ENCODE measurements at places on chromosomes 13 and 19. TPM values are rescaled to one million over a fixed set of nuclear protein-coding genes. Genes with fewer than 3 reads are reported as not detected.

FGF22 gene
- 0.24 TPM for total RNA-seq

- DNase-seq = no peak
Observed at GRCh38 chr13:81722456-81722855, 1381.5 kb upstream of the SPRY2 start.

- no peak for DNase-seq
Observed at GRCh38 chr19:35151273-35152065, 3.1 kb upstream of the FXYD5 start.

- DNase-seq = no peak
Observed at GRCh38 chr19:10398819-10399218, 4.5 kb downstream of the CDC37 start.

RPL21 gene
- total RNA-seq = 379 TPM

LILRB3 gene
- total RNA-seq = not detected

DNA sequence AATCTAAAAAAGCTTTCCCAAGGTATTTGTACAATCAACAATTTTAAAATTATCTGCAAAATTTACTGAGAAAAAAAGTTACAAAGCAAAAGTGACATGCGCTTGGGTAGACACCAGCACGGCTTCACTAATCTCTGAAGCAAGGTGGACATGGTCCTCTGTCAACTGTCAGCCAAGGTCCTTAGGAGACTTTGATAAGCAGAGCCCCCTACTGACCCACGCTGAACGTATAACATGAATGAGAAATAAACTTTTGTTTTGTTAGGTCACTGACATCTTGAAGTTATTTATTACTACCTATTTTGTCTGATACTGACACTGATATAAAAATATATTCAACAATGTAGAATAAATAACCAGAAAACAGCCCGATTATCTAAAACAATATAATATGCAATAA, 100.7 kb upstream of the OBI1 start:
- no peak for DNase-seq

DNA sequence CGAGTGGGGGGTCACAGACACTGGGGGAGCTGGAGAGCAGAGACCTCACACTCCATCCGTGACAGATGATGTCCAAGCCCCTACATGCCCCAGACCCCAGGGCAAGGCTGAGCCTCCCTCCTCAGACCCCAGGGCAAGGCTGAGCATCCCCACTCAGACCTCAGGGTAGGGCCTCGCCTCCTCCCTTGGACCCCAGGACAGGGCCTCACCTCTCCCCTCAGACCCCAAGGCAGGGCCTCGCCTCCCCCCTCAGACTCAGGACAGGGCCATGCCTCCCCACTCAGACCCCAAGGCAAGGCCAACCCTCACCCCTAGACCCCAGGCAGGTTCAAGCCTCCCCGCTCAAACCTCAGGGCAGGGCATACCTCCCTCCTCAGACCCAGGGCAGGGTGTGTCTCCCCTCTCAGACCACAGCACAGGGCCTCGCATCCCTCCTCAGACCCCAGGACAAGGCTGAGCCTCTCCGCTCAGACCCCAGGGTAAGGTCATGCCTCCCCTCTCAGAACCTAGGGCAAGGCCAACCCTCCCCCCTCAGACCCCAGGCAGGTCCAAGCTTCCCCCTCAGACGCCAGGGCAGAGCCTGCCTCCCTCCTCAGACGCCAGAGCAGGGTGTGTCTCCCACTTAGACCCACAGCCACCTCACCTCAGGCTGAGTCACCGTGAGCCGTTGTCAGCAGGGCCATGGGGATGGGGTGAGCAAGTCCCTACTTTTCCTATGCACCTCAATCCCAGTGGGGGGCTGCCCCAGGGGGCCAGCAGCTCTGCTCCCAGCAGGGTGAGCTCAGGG, 1.7 kb upstream of the S1PR4 start:
- DNase-seq = peak; percentile 69

GNA15 gene
- total RNA-seq = 5.9 TPM

- no peak for DNase-seq
Observed at GRCh38 chr13:80496721-80497397, 155.9 kb upstream of the SPRY2 start.

LRP3 gene
- total RNA-seq = 1.5 TPM

EFNA2 gene
- 0.90 TPM for total RNA-seq

DNA sequence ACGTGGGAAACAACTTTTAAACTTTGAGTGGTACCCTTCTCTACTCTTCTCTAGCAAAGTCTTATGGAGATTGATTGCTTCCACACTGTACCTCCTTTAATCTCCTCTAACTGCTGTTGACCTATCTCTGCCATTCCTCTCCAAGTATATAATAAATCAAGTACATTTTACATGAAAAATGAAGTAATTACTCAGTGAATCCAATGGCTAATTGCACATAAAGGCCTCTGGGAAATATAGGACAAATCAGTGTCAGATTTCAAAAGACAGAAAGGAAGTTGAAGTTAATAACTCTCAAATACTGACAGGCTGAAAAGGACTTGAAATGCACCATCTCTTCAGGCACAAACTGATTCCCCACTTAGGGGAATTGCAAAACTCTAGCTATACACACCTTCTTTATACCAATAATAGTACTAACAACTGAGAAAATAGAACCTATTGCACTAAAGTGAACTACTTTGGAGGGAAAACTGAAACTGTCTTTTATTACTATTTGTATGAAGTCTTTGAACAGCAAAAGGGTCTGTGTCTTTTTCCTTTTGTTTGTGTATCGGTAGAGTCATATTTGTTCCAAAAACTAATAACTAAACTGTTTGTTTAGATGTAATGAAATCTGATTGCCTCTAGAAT, 701.1 kb downstream of the PCDH9 start:
- DNase-seq = no peak

- no peak for DNase-seq
Observed at GRCh38 chr13:110057052-110057451, 249.9 kb downstream of the COL4A1 start.

ZNF653 gene
- 9.5 TPM for total RNA-seq

DNA sequence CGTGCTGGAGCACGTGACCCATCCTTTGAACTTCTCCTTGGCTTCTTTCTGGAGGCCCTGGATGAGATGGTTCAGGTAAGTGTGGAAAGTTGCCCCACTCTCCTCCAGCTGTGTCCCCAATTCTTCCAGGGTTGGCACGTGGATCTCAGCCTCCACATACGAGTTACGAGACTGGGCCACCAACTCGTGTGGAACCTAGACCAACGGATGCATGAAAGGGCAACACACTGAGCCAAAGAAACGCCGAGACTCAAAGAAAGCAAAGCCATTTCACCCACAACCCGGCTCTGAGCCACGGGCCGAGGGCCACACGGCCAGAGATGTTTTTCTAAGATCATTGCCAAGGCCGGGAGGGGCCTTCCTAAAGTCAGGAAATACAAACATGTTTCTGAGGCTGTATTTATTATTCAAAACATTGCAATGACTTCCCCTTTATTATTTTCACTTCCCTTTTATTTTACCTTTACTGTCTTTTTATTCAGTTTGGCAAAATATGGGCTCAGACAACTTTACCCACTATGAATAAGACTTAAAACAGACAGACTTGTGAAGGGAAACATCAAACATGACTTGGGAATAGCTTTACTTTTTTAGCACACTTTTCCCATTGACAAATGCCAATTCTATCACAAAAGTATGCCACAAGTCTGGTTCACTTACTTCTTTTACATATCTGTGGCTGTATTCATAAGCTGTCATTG, 94.6 kb downstream of the KL start:
- DNase-seq = no peak

- no peak for DNase-seq
Observed at GRCh38 chr13:110044551-110045111, 258.2 kb upstream of the IRS2 start.

COX6B2 gene
- 3.4 TPM for total RNA-seq

GRCh38 chr19:33246709-33247440, 21.2 kb upstream of the SLC7A10 start:
- DNase-seq = no peak

ZNF729 gene
- not detected for total RNA-seq

GRCh38 chr13:65965501-65965900, 1264.6 kb downstream of the PCDH9 start:
- no peak for DNase-seq

DNA sequence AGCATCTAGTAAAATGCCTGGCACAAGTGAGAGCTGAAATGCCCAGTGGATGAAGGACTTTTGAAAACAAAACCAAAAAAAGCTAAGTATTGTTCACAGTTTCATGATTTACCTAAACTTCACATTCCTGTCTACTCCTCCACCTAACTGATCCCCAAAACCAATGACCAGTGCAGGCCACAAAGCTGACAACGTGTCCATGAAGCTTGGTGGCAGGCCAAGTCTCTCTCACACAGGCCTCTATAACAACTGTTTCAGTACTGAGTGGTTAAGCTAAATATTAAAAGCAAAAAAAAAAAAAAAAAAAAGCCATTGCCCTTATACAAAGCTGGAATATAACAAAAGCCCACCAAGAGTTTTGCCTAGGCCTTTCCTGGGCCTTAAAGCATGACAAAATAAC, 36.4 kb downstream of the STK24 start:
- no peak for DNase-seq

DNA sequence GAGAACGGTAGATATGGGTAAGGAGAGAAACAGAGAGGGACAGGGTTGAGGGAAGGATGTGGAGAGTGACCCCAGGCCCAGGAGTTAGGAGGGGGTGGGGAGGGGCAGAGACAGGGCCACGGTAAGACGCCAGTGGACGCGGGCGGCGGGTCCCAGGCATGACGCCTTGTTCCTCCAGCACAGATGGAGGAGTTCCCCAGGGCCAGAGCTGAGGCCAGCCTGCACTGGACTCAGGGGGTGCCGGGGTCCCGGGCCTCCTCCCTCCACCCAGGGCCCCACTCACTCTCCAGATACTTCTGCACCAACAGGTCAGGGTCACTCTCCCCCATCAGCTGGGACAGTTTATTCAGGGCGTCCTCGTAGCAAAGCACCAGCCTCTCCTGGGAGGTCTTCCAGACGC, 22.0 kb upstream of the EMP3 start:
- no peak for DNase-seq

CCDC70 gene
- not detected for total RNA-seq

LILRB5 gene
- not detected for total RNA-seq

DNA sequence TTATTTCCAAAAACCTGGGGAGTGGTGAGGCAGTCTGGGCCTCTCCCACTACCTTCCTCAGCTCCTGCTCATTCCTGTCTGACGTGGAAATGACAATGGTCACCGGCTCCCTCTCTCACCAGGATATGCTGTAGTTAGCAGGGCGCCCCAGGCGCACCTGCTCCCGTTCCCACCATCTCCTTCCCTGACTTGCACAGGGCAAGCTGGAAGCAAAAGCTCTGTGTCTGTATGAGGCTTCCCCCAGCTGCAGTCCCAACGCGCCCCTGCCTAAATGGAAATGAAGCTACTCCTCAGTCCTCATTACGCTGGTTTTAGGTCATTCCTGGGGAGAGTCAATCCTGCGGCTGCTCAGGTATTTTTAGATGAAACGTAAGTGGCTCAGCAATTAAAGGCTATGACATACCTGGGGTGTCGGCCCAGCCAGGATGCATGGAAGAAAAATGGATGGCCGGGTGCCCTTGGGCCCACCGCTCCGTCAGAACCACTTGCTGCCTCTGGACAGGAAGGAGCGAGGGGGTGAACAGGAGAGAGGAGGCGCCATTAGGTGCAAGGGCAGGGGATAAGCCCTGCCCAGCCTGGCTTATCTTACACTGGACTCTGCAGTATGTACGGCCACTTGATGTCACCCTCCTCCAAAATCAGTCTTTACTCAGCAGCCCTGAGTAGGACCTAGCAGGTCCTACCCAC, 32.4 kb downstream of the DHRS12 start:
- DNase-seq = no peak

DNA sequence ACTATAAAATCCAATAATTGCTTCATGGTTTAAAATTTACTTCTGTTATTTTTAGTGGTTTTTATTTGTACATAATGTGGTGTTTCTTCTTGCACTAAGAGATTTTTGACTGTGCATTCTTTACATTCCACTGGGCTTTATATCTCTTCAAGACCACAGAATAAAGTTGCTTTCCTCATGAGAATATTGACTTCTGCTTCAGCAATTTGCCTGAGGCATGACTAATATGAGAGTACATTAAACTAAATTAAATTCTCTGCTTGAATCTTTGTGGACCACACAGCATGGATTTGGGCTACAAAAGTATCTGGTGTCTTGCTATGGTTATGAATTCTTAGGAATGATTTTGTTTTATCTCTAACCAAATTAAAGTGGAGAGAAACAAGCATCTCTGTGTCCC, 1463.4 kb upstream of the PCDH20 start:
- no peak for DNase-seq

GRCh38 chr13:107422421-107422820, 792.9 kb downstream of the LIG4 start:
- no peak for DNase-seq

TMED1 gene
- 20.7 TPM for total RNA-seq

SHISA7 gene
- not detected for total RNA-seq

DNA sequence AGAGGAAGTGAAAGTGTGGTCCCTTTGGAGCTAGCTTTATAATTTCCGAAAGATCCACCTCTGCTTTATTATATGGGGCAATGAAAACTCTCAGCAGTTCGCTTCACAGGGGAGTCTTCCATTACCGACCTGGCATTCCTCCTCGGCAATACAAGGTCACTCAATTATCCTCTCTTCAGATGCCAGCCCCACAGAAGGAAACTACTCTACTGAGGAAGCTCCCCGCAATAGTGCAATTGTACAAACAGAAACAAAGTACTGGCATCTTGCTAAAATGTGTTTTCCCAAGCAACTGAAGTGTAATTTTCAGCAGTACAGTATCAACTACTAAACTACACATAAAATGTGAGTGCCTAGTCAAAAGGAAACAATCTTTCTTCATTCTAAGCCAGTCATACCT, 702.0 kb downstream of the PCDH9 start:
- DNase-seq = no peak

ZNF302 gene
- total RNA-seq = 23.2 TPM

GRCh38 chr13:31035185-31035965, 102.9 kb downstream of the TEX26 start:
- no peak for DNase-seq

WDR62 gene
- 29.6 TPM for total RNA-seq

DNA sequence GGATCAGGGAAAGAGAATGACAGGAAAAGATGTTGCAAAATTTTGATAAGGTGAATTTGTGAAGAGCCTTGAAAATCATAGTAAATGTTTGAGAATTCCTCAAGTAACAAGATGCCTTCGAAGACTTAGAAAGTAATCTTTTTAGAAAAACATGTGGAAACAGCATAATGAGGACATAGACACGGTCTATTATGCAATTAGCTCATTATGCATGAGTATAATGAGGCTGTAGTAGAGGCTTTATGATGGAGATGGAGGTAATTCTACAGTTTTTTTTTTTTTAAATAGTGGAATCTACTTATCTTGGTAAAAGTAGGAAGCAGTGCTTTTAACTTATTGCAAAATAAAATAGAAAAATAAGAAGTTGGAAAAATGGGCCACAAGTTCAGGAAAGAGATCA, 1329.1 kb upstream of the SPRY2 start:
- DNase-seq = no peak

GRCh38 chr13:82934000-82934399, 948.3 kb downstream of the SLITRK1 start:
- DNase-seq = no peak

- DNase-seq = no peak
Observed at GRCh38 chr13:100491164-100491842, 97.3 kb downstream of the GGACT start.

GRCh38 chr13:33191425-33192210, 93.9 kb downstream of the STARD13 start:
- DNase-seq = no peak

- DNase-seq = no peak
Observed at GRCh38 chr13:113879017-113879416, 15.1 kb upstream of the GAS6 start.

Data from Calu3 (cell line).